Activated CD8-positive, alpha-beta memory T cell treated with anti-CD3 and anti-CD28 coated beads for 24 hours (primary cell): ENCODE measurements at places on chromosomes 3 and 15.

- no peak for DNase-seq
Observed at GRCh38 chr15:78069462-78070029, 8.0 kb downstream of the TBC1D2B start.

DNA sequence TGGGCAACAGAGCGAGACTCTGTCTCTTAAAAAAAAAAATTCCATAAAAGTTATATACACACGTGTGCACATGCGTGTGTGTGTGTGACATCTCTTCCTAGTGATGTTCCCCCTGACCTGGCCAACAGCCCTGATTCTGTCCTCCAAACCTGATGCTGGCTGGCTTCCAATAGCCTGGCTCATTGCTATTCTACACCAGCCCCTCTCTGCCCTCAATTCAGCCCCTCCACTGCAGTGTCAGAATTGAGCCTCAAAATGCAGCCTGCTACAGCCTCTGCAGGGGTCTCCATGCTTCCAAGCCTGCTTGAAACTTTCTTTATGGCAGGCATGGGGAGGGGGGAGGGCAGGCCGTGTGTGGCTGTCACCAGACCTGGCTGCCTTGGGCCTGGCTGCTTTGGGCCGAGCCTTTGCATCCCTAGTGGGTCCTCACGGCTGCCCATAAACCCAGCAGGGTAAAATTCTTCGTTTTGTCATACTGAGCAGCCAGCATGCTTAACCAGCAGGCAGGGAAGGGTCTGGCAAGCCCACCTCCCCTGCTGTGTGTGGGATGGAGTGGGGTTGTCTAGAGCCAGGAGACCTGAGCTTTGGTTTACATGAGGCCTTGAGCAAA, 22.7 kb upstream of the DOCK3 start:
- no peak for DNase-seq

GRCh38 chr15:52199271-52199670, 8.1 kb upstream of the GNB5 start:
- no peak for DNase-seq

DNA sequence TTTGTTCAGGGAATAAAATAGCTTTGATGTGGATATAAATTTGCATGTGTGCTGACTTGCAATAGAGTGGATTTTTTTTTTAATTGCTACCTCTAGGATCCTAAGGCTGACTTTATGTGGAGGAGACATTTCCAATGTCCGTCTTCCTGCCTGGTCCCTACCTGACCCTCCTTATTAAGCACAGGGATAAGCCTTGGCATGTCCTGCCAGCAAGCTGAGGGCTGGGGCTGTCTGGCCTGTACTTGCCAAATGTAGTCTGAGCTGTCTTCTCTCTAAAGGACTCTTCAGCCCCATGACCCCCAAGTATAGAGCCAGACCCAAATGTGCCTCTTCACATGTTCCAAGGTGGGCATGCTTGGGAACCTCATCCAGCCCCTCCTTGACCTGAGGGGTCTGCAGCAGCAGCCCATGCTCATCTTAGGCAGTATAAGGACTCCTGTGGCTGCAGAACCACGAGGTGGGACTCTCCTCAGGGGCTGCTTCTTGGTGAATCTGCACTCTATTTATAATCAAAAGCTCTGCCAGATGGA, 88.8 kb downstream of the CACNA1D start:
- no peak for DNase-seq

- DNase-seq = no peak
Observed at GRCh38 chr3:149374391-149374790, 3.1 kb downstream of the TM4SF1 start.

GRCh38 chr15:29596266-29596665, 226.0 kb downstream of the TJP1 start:
- no peak for DNase-seq

- DNase-seq = no peak
Observed at GRCh38 chr3:78668302-78668701, 1099.5 kb downstream of the ROBO1 start.

DNA sequence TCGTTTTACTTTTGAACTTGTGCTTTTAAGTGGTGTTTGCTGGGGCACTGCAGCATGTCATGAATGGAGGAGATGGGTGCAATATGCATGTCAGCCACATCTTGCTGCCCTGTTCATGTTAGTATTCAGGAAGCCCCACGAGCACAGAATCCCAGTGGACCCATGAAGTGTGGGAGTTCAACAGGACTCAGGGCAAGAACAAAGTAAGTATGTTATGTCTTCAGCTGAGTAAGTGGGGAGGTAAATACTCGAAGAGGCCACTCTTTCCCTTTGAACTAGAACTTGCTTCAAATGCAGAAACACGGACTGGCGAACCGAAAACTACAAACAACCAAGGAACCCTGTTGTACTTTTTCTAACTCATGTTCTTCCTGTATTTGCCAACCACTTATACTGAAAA, 23.4 kb downstream of the SOX14 start:
- DNase-seq = no peak

DNA sequence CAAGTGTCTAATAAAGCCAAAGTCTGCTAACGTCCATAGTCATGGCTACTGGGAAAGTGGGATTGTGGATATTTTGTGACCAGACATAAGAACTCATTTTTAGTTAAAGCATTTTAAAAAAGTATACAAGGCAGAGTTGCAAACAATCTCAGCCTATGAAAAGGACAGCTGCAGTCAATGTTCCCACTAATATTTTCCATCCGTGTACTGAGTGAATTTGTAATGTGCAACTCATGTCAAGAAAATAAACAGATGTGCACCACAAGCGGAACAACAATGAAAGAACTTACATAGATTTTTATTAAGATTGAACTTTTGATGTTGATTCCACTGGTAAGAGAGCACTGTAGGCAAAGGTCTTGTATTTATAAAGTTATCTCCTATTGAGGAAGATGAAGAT, 231.3 kb upstream of the SEMA6D start:
- DNase-seq = no peak

- no peak for DNase-seq
Observed at GRCh38 chr3:35292568-35292967, 346.8 kb upstream of the ARPP21 start.

DNA sequence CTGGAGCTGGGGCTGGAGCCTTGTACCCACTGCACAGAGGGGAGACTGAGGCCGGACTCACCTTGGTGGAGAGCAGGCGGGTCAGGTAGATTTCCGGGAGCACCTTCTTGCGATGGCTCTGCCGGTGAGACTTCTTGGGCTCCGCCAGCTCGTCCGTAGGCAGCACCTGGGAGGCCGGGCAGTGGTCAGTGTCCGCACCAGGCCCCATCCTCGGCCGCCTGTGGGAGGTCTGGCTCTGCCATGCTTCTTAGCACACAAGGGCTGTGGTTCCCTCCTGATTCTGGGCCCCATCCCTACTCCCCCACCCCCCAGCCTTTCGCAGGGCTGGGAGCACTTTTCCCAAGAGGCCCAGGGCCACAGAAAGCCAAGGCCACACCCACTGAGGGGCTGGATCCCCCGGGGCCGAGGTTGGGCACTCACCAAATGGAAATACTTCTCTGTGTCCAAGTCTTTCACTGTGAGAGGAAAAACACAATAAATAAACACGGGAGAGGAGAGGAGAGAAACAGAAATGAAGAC, 17.4 kb downstream of the H1-8 start:
- DNase-seq = no peak

DNA sequence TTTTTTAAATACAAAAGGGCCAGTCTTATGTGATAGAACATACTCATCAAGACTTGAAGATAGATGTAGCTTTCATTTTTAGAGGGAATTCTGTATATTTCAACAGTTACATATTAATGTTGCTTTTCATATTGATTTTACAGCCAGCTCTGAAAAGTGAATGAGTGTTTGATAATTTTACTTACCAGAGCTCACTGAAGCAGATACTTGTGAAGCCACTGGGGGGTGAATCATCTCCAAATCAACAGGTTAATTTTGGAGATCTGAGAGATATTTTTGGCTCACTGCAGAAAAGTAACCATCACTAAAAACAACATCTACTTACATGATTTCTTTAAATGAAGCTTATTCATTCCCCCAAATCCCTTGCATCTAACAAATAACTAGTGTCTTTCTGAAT, 24.7 kb downstream of the TNFAIP8L3 start:
- no peak for DNase-seq

DNA sequence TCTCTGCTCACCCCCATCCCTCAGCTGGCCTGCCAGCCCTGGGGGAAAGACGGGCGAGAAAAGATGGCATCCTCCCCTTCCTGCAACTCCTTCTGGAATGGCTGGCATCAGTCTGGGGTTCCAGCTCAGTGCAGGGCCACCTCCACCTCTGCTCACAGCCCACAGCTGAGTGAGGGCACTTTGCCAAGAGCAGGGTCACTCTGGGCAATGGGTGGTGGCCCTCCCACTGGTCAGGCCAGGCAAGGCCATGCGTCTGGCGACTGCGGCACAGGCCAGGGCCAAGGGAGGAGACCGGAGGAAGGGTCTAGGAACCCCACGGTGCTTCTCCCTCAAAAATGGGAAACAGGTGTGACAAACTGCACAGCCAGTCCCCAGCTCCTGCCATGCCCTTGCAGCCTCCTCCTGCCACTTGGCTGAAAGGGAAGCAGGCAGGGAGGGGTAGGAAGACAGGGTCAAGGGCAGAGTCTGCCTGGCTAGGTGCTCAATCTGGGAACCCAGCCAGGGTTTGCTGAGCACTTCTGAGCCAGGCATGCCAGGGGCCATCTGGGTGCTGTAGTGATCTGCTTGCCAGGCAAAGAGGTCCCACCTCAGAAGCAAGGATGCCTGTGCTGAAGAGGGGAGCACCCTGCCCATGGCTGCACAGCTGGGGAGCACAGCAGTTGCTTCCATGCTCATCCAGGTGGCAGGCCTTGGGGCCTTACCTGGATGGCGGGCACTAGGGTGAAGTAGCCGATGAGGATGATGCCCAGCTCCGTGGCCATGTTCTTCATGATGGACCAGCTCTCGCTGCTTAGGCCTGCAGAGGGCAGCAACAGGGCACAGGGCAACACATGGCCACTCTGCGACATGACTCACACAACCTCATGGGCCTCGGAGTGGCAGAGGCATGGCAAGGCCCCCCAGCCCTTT, 41.2 kb downstream of the PTPN23 start:
- DNase-seq = peak; percentile 68

- no peak for DNase-seq
Observed at GRCh38 chr3:171822431-171823106, 12.3 kb upstream of the PLD1 start.

GRCh38 chr3:99706410-99706809, 68.0 kb downstream of the COL8A1 start:
- no peak for DNase-seq

DNA sequence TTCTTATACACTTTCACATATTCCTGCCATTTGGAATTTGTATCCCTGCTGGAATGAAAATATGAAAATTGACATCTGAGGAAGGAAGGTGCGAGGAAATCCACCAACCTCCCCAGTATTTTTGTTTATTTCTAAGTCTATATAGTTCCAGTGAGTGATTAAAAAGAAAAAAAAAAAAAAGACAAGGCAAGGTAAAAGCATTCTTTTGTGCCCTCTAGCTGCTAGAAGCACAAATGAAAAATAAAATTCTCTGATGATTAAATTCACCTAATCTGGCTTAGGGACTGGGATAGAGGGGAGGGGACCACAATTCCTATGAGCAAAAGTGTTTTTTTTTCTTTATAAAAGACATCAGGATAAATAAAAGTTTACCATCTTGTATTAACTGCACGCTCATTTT, 370.9 kb downstream of the NR2F2 start:
- DNase-seq = no peak

DNA sequence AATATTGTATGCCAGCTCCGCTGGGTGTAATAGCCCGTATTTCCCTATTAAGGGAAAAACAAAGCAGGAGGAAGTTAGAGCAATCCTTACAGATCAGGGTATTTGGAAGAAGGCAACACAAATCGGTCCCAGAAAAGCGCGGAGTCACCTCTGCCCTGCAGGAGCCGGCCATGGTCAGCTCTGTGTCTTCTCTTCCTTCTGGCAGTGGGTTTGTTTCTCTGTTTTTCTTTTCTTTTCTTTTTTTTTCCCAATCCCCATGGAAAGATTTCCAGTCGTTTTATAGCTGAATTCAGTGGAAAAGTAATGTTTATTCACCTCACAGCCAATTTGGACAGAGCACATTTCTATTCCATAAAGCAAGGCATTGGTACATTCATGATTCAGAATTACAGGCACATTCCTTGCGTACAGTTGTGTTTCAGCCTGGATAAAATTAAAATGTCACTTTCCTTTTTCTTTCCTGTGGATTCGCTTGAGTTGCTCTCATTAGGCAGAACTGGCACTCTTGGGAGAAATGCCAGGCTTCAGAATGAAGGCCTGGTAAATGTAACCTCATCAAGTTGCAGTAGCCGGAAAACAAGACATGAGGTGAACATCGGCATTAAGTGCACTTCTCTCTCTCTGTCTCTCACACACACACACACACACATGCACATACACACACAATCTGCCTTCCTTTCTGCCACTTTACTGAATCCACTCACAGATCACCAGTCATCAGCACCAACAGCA, 204.5 kb upstream of the UBE2E1 start:
- no peak for DNase-seq

- DNase-seq = no peak
Observed at GRCh38 chr3:47008851-47009224, 29.4 kb downstream of the NBEAL2 start.

GRCh38 chr3:141152801-141153678, 78.6 kb upstream of the PXYLP1 start:
- no peak for DNase-seq

GRCh38 chr3:165195241-165195639, 944 bp downstream of the SLITRK3 start:
- no peak for DNase-seq

DNA sequence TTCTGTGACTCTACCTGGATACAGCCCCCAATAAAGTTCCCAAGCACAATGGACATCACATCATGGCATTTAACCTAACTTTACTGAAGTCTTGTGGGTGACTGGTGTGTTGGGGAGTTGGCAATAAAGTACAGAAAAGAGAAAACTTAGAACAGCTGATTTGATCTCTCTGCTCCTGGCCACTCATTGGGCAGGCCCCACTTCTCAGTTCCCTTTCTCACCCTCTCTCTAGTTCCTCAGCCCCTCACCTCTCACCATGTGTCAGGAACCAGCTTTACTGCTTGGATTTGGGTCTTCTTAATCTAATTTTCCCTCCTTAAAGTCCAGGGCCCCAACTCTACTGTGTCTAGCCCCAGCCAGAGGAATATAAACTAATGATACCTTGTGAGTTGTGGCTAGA, 713 bp upstream of the MUC13 start:
- DNase-seq = no peak

GRCh38 chr3:64278625-64279024, 53.4 kb upstream of the PRICKLE2 start:
- no peak for DNase-seq

- DNase-seq = no peak
Observed at GRCh38 chr3:50164984-50165909, 10.1 kb downstream of the SEMA3F start.

- no peak for DNase-seq
Observed at GRCh38 chr3:109853077-109853731, 515.9 kb upstream of the DPPA4 start.

DNA sequence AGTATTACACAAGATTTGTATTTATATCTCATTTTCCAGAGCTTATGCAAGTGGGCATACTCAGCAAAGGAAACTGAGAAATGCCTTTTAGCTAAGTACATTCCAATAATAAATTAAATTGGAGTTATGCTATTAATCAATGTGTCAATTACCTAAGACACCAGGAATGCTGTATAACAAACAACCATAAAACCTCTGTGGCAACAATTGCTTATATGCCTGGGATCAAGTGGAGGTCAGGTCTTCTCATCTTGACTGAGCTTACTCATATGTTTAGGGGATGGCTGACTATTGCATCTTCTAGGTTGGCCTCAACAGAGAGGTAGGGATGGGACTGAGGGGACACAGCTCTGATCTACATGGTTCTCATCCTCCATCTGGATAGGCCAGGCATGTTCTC, 30.7 kb downstream of the CD200R1L start:
- no peak for DNase-seq

- DNase-seq = no peak
Observed at GRCh38 chr3:62833538-62833937, 41.7 kb downstream of the CADPS start.

GRCh38 chr3:16461463-16462245, 51.8 kb downstream of the RFTN1 start:
- no peak for DNase-seq
